ENCODE measurements at places on chromosomes 13 and 19.
A peak's percentile ranks its signal among the peaks of the same experiment; 100 is the strongest.

DNA sequence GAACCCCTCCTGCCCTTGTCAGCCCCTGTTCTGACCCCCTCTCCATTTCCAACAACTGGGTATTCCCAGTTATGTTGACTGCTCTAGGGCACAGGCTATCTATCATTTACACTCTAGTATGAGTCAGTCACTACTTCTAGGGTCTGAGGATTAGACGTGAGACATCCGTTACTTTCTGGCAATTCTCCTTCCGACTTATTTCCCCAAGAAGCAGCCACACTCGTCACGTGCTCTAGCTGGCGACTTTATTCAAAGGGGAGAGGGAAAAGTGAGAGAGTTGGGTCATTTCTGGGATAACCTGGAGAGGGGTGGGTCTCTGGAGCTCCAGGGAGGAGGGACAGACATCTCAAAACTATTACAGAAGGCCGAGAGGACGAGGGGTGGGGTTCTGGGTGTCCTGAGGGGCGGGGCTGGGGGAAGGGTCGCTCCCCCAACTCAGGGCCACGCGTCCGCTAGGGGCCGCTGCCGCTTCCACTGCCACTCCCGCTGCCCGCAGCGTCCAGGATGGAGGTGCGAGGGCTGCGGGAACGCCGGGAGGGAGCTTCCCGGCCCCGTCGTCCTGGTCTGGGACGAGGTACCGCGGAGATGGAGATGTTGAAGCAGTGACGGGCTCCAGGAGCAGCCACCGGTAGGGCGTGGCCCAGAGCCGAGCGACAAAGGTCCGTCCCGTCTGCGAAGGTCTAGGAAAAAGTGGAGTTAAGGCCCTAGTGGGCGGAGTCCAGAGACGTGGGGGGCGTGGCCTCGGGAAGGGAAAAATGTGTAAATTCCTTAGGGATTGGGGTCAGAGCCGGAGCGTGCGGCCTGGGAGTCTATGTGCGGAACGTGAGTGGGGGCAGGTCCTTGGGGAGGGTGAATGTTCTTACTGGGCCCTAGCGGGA, 8.9 kb downstream of the RTBDN start:
- peak; percentile 39 for DNase-seq

DNA sequence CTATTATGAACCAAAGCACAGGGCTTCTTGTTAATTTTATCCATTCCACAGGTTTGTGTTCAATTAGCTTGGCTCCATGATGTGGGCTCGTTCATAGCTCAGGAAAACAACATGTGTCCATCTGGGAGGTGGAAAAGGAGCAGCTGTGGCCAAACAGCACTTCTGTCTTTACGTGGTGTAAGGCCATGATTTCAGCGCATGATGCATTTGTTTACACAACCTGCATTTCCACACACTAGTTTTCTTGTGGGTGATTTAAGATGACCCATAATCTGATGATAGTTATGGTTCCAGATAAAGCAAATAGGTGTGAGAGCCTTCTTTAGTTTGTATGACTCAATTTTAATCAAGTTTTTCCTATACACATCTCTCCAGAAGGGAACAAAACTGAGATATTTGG, 101.7 kb downstream of the TNFRSF19 start:
- DNase-seq: peak; percentile 27

DNA sequence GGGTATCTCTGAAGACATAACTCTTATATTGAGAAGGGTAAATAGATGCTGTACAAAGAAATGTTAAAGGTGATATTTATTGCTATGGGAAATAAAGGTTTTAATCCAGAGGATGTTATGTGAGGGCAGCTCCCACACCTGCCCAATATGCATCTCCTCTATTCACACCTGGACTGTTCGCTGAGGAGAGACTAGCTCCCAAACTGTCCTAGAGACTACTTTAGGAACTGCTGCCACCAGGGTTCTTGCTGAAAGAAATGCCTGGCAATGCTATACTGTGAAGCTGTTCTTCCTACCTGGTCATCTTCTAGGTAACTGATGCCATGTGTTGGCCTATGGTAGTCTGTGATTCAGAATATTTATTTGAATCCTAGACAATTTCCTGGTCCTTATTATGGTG, 1421.5 kb upstream of the SPRY2 start:
- no peak for DNase-seq

- DNase-seq: peak; percentile 79
These were observed 454 bp downstream of the BLVRB start for GRCh38 chr19:40465025-40465556.

GRCh38 chr13:111973605-111974340, 93.2 kb upstream of the SOX1 start:
- no peak for DNase-seq

DNA sequence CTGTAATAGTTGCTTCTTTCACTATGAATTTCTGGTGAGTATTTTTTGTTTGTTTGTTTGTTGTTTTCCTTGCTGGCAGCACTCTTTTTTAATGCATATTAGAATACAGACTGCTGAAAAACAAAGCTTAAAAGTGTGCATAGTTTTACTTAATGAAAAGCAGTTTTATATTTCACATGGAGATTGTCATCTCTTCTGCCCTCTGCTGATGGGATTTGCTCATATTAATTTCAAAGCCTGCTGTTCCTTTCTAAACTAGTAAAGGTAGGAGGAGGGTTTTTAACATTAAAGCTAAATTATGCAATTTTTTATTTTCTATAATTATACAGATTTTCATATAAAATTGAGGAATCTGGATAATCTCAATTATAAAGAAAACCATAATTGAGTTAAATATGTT, 692.6 kb upstream of the SLITRK1 start:
- DNase-seq: peak; percentile 44

- DNase-seq: no peak
These were observed 108.1 kb upstream of the UBL3 start for GRCh38 chr13:29958476-29958875.

All from EH (cell line).